ENCODE measurements at places on chromosomes 13 and 19.

- no peak for DNase-seq
These were observed 11.6 kb downstream of the DIAPH3 start for GRCh38 chr13:60152114-60152513.

GRCh38 chr13:55664178-55664577, 1476.5 kb upstream of the PRR20A start:
- no peak for DNase-seq

GRCh38 chr19:58399903-58400302, 4.4 kb downstream of the RNF225 start:
- DNase-seq, result no peak

DNA sequence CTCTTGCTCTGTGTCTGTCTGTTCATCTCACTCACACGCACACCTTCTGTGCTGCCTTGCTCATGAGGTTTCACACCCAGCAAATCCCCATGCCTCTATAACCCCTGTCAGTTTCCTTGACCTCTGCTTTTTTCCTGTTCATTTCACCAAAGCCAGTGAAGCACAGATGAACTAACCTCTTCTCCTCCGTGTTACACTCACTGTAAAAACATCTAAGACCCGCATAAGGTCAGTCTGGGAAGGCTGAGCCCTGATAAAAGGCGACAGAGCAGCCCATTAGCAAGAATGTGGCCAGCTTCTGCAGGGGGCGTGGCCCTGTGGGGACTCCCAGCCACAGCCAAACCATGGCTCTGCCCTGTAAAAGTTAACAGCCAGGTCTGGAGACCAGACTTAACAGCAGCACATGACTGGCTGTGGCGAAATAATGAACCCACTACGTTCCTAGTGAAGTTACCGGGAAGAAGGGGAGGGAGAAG, 42.8 kb upstream of the NPAS1 start:
- DNase-seq, result no peak

DNA sequence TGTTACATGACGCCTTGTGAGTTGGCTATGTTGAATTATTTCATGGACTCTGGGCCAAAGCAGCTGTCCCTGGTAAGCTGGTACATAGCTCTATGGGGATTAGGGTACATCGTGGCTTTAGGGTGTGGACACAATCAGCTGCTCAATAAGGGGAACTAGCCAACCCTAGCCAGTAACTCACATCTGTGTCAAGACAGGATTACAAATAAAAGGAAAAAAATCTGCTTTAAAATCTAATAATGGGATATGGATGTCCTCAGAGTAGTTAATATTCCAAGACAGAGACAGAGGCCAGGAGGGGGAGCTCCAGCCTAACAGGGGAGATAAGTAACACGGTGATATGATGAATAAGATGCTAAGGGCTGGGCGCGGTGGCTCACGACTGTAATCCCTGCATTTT, 21.1 kb upstream of the ZNF766 start:
- DNase-seq, result peak; percentile 39

DNA sequence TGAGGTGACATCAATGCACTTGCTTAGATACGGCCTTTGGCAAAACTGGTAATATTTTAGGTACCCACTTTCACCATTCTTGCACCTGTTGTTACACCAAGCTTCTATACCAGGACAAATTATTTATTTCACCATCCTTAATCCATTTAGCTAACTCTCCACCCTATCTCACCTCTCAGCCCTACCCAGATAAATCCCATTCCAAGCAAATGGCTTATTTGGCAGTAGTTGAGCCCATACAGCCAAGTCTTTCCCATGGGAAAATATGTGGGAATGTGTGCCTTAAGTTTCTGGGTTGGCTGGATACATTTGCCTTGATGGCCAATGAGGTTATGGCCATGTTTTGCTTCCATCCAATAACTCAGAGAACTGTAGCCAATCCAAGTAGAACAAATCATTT, 551.9 kb downstream of the GPC6 start:
- no peak for DNase-seq

- DNase-seq, result no peak
These were observed 507 bp downstream of the MARCHF2 start for GRCh38 chr19:8413629-8413995.

DNA sequence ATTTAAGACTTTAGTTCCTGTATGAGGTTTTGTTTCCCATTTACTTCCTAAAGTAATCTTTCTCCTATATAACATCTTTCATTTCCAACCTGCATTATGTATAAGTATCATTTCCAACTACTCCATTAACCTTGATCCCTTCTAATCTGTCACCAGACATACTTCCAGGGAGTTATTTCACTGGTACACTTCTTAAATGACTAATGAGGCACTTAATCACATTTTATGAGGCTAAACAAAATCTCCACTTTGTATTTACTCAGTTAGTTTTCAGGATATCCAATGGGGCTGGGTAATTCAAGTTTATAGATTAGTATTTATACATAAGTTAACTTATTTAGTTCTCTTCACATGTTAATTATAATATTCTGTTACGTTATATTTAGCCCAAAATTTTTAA, 634.7 kb downstream of the PCDH17 start:
- no peak for DNase-seq

GRCh38 chr19:1166872-1167573, 7.0 kb downstream of the SBNO2 start:
- DNase-seq, result no peak

- DNase-seq, result no peak
These were observed 338 bp upstream of the UBE2M start for GRCh38 chr19:58558623-58559274.

- no peak for DNase-seq
These were observed 10.5 kb downstream of the CYP4F12 start for GRCh38 chr19:15683411-15683810.

DNA sequence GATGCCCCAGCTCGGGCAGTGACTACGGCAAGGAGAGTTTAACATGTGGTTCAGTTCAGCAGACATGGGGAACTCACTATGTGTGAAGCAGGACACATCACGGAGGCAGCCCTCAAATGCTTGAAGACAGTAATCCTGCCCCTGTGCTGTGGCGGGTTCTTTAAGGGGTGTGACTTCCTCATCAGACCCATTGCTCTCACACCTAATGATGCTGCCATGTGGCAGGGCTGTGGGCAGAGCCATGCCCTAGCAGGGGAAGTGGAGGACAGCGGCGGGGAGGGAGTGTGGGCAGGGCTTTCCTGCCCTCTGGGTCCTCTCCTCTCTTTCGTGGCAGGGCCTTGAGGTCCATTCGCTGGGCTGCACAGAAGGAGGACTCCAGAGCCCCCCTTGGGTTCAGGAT, 131.1 kb upstream of the GJB6 start:
- no peak for DNase-seq

DNA sequence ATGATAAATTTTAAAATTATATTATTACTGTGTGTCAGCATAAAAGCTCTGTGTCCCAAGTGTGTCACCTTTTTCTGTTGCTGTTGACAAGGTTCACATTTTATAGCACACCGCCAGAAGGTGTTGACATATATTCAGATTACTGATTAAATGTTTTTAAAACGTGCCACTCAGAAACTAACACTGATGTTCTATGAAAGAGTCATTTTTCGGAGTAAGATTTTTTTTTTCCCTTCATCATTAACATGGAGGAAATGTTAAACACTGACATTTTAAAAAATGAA, 197.5 kb downstream of the TM9SF2 start:
- no peak for DNase-seq

DNA sequence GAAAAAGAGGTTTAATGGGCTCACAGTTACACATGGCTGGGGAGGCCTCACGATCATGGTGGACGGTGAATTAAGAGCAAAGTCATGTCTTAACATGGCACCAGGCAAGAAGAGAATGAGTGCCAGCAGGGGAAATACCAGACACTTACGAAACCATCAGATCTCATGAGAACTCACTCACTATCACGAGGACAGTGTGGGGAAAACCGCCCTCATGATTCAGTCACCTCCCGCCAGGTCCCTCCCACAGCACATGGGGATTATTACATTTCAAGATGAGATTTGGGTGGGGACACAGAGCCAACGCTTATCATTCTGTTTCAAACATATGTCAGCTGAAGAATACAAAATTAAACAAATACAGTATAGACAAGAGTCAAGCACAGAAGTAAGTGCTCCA, 165.1 kb downstream of the PCCA start:
- DNase-seq, result no peak

DNA sequence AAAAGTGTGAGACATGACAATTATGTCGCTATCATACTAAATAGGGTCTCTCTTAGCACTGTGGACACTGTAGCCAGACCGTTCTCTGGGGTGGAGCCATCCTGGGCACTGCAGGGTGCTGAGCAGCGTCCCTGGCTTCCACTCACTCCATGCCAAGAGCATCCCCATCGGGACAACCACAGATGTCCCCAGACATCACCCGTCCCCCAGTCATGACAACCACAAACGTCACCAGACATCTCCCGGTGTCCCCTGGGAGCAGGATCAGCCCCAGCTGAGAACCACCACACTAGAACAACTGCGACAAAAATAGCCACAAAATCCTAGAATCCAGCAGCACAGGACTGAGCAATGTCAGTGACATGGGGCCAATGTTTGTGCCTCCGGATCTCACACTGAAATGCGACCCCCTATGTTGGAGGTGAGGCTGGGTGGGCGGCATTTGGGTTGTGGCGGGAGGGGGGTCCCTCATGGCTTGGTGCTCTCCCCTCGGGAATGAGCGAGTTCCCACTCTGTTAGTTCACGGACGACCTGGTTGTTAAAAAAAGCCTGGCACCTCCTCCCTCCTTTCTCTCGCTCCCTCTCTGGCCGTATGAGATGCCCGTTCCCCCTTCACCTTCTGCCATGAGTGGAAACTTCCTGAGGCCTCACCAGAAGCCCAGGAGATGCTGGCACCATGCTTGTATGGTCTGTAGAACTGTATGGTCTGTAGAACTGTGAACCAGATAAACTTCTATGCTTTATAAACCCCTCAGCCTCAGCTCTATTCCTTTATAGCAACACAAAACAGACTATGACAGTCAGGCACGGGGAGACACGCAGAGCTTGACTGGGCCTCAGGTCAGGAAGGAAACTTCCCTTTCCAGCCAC, 93.9 kb downstream of the GADD45B start:
- no peak for DNase-seq

DNA sequence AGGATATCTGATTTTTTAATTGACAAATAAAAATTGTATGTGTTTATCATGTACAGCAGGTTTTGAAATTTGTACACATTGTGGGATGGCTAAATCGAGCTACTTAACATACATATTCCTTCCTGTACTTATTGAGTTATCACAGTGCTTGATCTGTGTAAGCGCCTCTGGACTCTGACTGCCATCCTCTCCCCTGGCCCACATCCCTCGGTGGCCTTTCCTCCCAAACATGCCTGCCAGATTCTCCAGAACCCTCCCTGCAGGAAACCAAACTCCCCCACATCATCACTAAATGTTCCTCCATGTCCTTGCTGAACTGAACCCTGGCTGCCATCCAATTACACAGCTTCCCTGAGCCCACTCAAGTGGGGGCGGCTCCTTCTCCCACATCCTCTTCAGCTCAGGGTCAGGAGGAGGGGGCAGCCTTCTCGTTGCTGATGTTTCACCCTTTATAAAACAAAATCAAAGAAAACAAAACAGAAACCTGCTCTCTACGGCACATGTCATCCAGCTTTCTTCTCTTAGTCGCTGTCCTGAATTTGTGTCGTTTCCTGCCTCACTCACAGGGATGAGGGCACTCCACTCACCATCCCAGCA, 97.1 kb upstream of the SPATA13 start:
- DNase-seq, result no peak

DNA sequence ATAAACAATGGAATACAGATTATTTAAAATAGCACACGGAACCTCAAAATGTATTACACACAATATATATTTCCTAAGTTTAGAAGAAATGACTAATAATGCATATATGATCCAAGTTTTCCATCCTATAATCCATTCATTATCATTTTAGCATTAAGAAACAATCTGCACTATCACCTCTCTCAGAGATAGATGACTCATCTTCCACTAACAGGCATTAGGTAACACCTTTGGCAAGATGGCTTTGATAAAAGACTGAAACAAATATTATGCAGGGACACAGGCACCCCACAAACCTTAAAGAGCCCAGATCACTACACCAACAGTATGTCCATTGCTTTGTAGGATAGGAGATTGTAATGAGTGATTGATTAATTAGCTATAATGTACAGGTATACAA, 4.1 kb downstream of the ENOX1 start:
- DNase-seq, result no peak

DNA sequence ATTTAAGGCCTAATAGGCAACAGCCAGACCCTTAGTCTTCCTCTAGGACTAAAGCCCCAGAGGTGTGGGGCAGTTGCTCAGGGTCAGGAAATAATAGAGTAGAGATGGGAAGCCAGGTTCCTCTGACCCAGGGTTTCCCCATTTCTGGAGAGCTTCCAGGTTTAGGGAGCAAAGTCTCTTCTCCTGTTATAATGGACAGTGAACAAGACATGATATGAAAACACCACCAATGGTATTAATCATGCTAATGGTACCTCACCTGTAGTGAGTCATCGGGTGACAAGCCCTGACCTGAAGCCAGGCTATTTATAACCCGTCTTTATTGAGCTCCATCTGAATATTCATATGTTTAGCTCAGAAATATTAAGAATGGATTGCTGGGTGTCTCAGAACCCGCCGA, 24.6 kb downstream of the BICRA start:
- DNase-seq, result no peak

GRCh38 chr19:11355160-11356073, at the start of gene PLPPR2:
TSS of gene PLPPR2 (plus strand) at chr19:11355432. CDS start at chr19:11357674, 2,242 bp downstream.
- peak; percentile 69 for DNase-seq

DNA sequence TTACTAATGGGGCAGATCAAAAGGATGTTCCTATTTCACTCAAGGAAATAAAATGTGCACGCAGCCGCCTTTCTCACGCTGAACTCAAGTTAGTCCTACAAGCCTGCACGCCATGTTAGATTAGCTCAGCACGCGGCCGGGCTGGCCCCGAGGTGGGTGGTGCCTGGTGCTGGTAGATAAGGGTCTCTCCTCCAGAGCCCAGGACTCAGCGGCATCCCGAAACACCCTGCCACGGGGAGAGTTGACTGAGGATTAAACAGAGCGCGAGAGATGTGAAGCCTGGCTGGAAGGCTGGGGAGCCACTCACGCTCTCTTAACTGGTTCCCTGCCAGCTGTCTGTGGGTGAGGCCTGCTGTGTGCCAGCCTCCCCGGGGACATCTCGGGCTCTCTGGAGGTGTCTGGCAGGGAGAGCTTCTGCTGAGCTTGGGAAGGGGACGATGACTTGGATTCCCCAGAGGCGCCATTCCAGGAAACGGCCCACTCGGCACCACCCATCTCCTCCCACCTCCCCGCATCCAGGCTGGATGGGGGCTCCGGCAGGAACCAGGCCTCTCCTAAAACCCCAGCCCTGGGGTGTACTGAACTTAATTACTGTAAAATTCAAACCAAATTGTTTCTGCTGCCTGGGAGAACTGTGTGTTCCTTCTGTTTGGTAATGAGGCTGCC, 122.2 kb downstream of the KDM4B start:
- no peak for DNase-seq
